Amniotic epithelial cell (primary cell): ENCODE measurements at places on chromosomes 4 and X.

- DNase-seq, result peak; percentile 49
Measured at GRCh38 chr4:154719087-154719486, 24.7 kb upstream of the LRAT start.

DNA sequence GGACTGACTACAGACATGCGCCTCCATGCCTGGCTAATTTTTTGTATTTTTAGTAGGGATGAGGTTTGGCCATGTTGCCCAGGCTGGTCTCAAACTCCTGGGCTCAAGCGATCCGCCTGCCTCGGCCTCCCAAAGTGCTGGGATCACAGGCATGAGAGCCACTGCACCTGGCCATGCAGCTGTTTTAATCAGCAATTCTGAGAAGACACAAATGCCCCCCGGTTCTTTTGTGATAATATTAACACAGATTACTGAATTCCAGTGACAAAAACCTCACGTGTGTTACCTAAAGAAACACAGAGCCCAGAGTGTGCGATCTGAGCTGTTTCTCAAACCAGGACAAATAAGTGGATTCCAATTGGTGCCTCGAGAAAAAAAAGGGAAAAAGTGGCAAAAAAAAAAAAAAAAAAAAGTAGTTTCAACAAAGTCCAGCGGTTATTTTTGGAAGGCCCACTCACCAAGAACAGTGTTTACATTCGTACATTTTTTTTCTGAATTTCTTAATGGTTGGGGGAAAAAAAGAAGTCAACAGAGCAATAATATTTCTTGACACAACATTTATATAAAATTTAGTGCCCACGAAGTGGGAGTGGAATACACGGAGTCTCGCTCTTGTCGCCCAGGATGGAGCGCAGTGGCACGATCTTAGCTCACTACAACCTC, 17.2 kb downstream of the DHRSX start:
- DNase-seq, result no peak

- DNase-seq, result no peak
Measured at GRCh38 chrX:19065535-19065934, 56.7 kb downstream of the ADGRG2 start.

DNA sequence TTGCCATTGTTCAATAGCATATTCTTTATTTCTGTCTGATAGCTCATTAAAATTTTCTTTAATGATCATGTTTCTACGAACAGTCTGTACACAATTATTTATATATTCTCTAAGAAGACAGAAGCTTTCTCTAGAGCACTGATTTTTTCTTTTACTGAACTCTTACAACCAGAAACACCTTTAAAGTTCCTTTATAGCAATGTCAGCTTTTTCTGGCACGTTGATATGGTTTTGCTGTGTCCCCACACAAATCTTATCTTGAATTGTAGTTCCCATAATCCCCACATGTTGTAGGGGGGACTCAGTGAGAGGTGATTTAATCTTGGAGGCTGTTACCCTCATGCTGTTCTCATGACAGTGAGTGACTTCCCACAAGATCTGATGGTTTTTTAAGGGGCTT, 299.4 kb downstream of the PPARGC1A start:
- DNase-seq, result no peak

DNA sequence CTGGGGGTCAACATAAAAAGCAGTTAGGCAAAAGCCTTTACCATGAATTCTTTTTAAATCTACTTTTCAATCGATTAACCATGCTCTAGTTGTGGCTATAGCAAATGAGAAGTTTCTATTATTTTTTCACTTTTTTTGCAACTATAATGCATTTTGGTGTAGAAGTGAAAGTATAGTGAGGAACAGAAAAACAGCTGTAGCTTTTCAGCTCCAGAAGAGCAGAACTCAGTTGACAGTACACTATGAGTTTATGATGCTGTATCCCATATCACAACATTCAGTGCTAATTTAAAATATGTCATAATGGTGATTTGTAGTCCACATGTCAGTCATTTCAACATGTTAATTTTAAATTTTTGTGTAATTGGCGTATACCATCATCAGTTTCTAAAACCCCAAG, 8.7 kb upstream of the MUC7 start:
- no peak for DNase-seq

DNA sequence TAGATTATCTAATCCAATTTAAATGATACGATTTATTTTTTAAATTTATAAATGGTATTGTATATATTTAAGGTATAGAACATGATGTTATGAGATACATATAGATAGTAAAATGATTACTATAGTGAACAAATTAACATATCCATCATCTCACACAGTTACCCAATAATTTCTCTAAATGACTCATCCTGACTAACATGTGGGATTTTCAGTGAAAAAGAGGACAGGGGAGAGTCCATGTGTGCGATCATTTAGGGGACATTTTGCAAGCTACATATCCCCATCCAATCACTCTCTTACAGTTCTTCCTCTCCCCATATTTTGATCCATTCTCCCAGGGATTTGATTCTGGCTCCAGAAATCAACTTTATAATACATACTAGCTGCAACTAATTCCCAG, 88.2 kb downstream of the ABCB7 start:
- DNase-seq, result peak; percentile 23

DNA sequence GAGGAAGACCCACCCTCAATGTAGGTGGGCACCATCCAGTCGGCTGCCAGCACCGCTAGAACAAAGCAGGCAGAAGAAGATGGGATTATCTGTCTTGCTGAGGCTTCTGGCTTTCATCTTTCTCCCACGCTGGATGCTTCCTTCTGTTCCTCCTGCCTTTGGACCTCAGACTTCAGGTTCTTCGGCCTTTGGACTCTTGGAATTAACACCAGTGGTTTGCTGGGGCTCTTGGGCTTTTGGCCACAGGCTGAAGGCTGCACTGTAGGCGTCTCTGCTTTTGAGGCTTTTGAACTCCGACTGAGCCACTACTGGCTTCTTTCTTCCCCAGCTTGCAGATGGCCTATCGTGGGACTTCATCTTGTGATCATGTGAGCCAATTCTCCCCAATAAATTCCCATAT, 55.1 kb downstream of the PDLIM5 start:
- DNase-seq, result no peak

DNA sequence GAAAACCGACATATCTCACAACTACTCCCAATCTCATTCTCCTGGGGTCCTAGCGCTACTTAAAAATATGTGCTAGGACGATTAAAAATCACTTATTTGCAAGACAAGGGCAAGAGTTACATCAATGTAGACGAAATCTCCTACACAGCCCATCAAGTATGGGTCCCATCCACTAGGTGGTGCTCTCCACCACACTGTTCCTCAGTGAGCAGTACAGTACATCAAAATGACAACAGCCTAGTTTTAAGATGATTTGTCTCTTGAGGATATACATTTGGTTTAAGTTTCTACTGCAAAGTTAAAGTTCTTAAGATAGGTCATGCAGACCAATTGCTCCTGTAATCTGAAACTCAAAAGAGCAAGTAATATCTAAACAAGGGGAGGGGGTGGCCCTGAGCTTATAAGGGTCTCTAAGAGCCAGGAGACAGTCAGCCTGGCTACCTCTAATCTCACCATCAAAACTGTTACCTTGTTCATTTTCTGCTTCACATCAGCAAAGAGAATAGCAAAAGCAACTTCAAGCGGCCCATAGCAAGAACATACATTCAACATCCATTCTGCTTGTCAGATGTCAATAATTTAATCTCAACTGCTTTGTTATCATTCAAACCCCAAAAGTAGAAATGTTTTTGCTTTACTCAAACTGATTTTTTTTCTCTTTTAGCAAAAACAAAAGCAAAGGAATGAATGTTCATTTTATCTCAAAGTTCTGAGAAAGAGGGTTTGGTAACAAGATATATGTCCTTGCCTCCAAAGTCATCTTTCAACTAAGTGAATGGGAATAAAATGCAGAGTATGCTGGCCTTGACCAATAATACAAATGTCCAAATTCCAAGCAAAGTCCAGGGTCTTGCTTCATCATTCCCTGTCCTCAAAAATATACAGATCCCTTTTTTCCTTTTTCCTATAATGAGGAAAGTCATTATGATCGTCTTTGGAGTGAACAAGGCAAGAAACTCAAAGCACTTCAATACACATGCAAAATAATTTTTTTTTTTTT, 53.1 kb downstream of the STX18 start:
- DNase-seq, result peak; percentile 78

- no peak for DNase-seq
Measured at GRCh38 chrX:19795307-19795706, 92.1 kb downstream of the SH3KBP1 start.

- DNase-seq, result no peak
Measured at GRCh38 chr4:156619154-156619934, 352.3 kb downstream of the PDGFC start.

- no peak for DNase-seq
Measured at GRCh38 chrX:24842486-24842885, 148.8 kb downstream of the POLA1 start.

GRCh38 chr4:136927172-136927571, 605.1 kb downstream of the PCDH18 start:
- DNase-seq, result peak; percentile 51

GRCh38 chr4:15702941-15703403, at the start of gene BST1:
Gene BST1, plus strand, starts transcription at chr4:15703065. Its CDS starts 80 bp downstream, at chr4:15703145.
- peak; percentile 62 for DNase-seq

DNA sequence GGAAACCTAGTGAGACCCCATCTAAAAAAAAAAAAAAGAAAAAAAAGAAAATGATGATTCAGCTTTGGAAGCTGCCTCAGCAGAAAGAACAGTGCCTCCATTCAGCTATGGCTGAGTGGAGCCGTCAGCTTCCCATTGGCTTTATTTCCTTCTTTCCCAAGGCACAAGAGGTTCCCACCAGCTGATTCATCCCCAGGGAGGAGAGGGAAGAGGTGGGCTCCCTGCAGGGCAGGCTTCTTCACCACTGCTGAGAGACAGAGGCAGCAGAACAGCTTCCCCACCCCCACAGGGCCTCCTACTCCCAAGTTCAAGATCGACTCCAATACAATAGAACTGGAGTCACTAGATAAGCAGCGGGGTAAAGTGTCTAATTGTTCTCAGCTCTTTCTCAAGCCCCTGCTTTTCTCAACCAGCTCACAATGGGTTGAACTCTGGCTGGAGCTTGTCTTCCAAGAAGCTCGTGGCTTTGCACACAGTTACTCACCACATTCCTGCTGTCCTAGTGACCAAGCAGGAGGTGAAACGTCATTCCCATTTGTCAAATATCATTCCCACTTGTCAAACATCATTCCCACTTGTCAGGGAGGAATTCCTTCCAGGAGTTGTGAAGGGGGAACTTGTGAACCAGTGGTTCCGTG, 47.8 kb downstream of the FHDC1 start:
- peak; percentile 81 for DNase-seq

DNA sequence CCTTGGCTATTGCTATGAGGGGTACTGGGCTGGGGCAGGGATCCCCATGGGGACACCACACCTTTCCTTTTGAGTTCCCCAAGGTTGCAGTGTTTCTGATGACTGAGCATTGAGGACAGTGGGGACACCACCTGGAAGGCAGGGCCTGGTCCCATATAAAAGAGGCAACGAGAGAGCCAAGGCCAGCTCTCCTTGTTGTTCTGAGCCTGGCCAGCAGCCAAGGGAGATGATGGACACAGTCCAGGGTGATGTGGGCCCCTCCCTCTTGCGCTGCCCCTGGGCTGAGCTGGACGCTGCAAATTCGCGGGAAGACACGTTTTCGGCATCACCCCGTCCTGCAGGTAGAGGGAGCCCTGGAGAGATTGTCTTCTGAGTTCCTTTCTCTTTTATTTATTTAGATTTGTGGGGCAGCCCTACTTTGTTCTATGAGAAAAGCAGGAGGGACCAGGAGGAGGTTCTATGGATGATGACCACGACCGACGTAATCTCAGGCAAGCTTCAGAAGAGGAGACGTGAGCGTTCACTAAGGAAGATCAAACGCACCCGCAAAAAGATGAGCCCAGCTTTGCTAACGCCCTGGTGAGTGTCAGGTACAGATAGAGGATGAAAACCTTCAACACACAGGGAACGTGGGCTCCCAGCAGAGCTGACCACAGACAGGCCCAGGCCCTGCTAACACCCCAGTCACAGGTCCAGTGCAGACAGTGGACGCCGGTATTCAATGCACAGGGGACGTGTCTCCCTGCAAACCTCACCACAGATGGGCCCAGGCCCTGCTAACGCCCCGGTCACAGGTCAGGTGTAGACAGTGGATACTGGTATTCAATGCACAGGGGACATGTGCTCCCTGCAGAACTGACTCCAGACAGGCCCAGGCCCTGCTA, 97.4 kb downstream of the SHOX start:
- DNase-seq, result no peak

DNA sequence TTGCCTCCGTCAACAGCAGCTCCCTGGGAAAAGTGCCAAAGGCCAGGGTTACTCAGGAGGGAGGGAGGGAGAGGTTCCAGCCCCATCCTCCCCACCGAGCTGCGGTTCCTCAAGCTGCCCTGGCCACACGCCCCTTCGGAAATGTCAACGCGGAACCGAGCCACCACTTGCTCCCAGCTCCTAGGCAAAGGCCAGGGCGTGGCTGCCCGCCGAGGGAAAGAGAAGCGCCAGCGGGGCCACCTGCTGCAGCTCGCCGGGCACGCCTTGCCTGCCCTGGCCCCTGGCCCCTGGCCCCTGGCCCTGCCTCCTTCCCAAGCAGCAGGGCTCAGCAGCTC, 15.3 kb downstream of the SLC6A8 start:
- DNase-seq, result peak; percentile 70

DNA sequence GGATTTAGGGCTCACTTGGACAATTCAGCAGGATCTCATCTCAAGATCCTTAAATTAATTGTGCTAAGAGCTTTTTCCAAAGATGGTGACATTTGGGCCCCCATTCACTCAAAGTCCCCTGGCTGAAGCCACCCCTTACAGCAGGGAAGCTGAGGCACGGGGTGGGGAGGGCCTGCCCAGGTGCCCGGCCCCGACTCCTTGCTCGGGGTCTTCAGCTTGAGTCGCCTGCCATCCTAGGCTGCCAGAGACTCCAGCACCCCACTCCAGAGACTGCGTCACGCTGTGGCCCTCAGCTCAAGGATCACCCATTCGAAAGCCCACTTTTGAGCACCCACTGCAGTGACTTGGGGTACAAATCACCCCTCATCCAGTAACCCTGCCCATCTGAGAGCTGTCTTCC, 39.2 kb upstream of the GPR78 start:
- DNase-seq, result no peak

DNA sequence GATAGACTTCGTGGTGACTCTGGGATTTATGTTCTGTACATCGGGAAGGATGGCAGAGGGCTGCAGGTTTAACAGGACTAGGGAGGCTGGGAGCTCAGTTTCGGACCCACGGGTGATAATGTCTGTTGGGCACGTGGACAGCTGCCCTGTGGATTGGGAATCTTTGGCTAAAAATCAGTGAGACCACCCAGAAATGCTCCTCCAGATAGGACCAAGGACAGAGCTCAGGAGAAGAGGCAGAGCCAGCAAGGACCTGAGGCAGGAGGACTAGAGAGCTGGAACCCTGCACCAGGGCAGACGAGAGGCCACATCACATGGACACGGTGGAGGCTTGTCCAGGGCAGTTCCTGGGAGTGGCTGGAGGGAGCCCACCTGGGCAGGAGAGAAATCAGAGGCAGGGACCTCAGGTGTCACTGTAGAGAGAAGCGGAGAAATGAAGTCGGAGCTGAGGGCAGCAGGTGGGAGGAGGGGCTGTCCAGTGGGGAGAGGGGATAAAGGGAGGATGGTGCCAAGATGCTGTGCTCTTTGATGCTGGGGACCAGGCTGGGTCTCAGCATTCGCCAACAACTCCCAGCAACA, 79.2 kb downstream of the CPZ start:
- no peak for DNase-seq

GRCh38 chr4:153234885-153235284, 30.6 kb downstream of the TRIM2 start:
- DNase-seq, result peak; percentile 57
